ENCODE measurements at places on chromosomes 5 and 9. TPM values are rescaled to one million over a fixed set of nuclear protein-coding genes. Genes with fewer than 3 reads are reported as not detected.

UBTD2 gene
- total RNA-seq, result 17.8 TPM

GRCh38 chr5:14101922-14102321 lies 41.2 kb upstream of the TRIO start:
- H3K27me3 ChIP-seq, result no peaks in the 10 kb centered on the region
- no peak overlapping the region for H3K4me3 ChIP-seq
- peak overlapping the region; percentile 93 for H3K27ac ChIP-seq
- H3K36me3 ChIP-seq, result peaks cover 13% of the 10 kb centered on the region

DNA sequence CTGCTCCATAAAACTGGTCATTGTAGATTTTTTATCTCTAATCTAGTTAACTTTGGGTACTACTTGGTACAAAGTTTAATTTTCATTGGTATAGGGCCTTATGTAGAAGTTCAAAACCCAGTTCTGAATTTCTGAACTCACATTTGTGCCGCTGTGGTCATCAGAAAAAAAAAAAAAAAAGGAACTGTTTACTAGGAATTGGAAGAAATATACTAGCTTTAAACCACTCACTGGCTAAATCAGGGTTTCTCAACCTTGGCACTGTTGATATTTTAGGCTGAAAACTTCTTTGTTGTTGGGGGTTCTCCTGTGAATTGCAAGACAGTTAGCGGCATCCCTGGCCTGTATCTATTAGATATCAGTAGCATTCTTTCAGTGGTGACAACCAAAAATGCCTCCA lies 4.1 kb upstream of the ZFYVE16 start:
- no peak overlapping the region for H3K27ac ChIP-seq
- no peaks in the 10 kb centered on the region for H3K36me3 ChIP-seq
- H3K27me3 ChIP-seq, result peaks cover 11% of the 10 kb centered on the region
- peaks cover 14% of the 10 kb centered on the region for H3K4me1 ChIP-seq
- no peak for DNase-seq

- DNase-seq, result no peak
- H3K27ac ChIP-seq, result peak overlapping the region; percentile 59
- no peaks in the 10 kb centered on the region for H3K36me3 ChIP-seq
Measured at GRCh38 chr9:99431103-99431502, 209.0 kb downstream of the SEC61B start.

GRCh38 chr9:113600871-113601614 lies 137.5 kb downstream of the RGS3 start:
- peaks cover 14% of the 10 kb centered on the region for H3K36me3 ChIP-seq
- peaks cover 80% of the 10 kb centered on the region for H3K4me1 ChIP-seq
- no peak for DNase-seq
- H3K27ac ChIP-seq, result peak overlapping the region; percentile 93

GRCh38 chr9:76534026-76534425 lies 75.0 kb downstream of the GCNT1 start:
- H3K4me3 ChIP-seq, result peak overlapping the region; percentile 66
- peaks cover 63% of the 10 kb centered on the region for H3K4me1 ChIP-seq
- no peaks in the 10 kb centered on the region for H3K27me3 ChIP-seq
- no peaks in the 10 kb centered on the region for H3K36me3 ChIP-seq
- peak; percentile 68 for DNase-seq
- peak overlapping the region; percentile 68 for H3K27ac ChIP-seq

DNA sequence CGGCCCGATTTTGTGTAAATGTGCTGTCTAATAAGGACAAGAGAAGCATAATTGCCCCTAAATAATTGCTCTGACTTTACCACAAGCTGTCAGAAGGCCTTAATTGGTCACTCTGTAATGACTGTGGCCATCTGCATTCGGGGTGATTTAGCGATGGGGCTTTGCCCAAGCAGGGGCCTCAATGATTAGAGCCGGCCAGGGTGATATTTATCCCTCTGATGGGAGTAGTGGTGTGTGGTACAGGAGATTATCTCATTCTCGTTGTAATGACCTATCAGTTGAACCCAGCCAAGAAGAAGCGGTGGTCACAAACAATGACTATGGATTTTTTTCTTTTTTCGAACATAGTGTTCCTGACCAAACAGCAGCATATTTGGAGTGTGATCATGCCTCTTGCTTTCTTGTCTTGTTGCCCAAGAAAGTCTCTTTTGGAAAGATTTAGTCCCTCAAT lies 72.0 kb upstream of the SAP30L start:
- peaks cover 49% of the 10 kb centered on the region for H3K4me1 ChIP-seq
- H3K36me3 ChIP-seq, result peaks cover 42% of the 10 kb centered on the region
- no peak for DNase-seq
- H3K27ac ChIP-seq, result peak overlapping the region; percentile 22
- no peak overlapping the region for H3K4me3 ChIP-seq

Measured in HFFc6 (cell line).